ENCODE measurements at places on chromosomes 5 and 9. TPM values are rescaled to one million over a fixed set of nuclear protein-coding genes. Genes with fewer than 3 reads are reported as not detected.

- no peak for DNase-seq
Measured at GRCh38 chr5:176947847-176948246, 48.7 kb upstream of the HK3 start.

Gene ADGRD2
- total RNA-seq, result not detected

GRCh38 chr5:110477911-110478310, 248.6 kb downstream of the TMEM232 start:
- DNase-seq, result no peak

DNA sequence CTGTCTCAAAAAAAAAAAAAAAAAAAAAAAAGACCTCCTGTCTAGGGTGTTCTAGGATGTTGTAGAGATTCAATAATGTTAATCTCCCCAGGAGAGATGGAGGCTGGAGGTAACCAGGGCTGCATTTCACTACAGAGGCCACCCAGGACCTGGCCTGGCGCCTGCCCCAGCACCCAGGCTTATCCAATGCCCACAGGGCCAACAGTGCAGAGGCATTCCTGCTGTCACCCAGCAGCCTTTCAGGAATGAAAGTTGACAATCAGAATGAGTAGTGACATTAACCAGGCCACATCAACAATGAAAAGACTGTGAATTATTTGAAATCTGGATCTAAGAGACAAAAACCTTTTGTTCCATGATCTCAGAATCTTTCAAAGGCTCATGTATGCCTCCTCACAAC, 36.2 kb upstream of the GABRP start:
- DNase-seq, result no peak

Gene LCN10
- total RNA-seq, result 30.5 TPM

Gene GABRA1
- total RNA-seq, result not detected

- DNase-seq, result no peak
Measured at GRCh38 chr9:34628656-34629490, at the start of gene ARID3C. ARID3C (minus strand) TSS chr9:34629066; CDS start chr9:34628014, 1,052 bp downstream.

Gene PCDHA6
- 1.3 TPM for total RNA-seq

DNA sequence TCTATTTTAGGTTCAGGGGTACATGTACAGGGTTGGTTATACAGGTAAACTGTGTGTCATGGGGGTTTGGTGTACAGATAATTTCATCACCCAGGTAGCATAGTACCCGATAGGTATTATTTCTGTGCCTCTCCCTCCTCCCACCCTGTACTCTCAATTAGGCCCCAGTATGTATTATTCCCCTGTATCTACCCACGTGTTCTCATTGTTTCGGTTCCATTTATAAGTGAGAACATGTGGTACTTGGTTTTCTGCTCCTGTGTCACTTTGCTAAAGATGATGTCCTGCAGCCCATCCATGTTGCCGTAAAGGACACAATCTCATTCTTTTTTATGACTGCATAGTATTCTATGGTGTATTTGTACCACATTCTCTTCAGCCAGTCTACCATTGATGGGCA, 96.8 kb upstream of the SLC24A2 start:
- no peak for DNase-seq

DNA sequence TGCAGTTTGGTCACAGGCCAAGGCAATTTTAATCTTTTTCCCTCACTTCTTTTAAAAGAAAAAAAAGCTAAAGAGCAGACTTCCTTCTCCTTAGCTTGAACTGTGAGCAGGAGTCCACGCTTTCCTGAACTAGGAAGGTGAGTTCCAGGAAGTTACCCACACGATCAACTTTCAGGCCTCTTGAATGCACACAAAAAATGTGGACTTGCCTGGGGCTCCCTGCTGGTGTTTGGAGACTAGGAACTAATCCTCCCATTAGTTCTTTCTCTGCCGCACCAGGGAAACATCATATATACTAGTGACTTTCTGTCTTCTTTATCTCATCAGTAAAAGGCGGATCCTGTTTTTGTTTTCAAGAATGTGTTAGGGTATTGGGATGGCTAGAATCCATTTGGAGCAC, 240.0 kb downstream of the GOLPH3 start:
- DNase-seq, result no peak

- DNase-seq, result no peak
Measured at GRCh38 chr9:4016789-4017188, 283.1 kb downstream of the GLIS3 start.

DNA sequence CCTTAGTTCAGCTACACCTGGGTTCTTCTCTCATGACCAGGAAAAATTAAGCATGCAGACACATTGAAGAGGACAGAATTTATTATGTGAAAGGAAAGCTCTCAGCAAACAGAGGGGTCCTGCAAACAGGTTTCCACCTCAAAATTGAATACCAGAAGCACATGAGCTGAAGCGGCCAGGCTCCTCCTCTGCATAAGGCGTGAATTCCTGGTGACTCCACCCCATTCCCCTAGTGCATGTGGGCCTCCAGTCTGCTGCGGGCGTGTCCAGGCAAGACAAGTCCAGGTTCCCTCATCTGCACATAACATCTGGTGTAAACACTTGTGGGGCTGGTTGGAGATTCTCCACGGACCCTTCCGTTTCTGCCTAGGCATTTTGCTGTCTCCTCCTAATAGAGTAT, 1156.4 kb downstream of the FOXD4L5 start:
- no peak for DNase-seq

DNA sequence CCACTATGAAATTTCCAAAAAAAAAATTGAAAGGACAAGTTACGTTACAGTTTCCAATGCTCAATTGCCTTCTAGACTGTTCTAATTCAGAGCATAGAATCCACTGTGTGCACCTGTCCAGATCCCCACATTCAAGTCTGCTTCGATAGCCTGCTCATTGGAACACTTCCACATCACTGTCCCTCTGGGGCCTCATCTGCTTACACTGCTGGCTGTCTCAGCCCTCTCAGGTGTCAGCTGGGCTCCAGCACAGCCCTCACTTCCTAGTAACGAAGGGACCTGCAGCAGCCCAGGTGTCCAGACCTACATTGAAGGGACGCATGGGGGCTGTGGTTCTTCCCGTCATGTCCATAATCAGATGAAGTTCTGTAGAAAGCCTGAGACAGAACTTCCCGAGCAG, 94.3 kb upstream of the EMB start:
- DNase-seq, result no peak

- DNase-seq, result no peak
Measured at GRCh38 chr5:76544268-76544926, 78.8 kb downstream of the F2RL2 start.

- DNase-seq, result no peak
Measured at GRCh38 chr5:112682621-112683061, 55.0 kb upstream of the APC start.

- DNase-seq, result no peak
Measured at GRCh38 chr5:2833556-2833955, 82.1 kb upstream of the IRX2 start.

DNA sequence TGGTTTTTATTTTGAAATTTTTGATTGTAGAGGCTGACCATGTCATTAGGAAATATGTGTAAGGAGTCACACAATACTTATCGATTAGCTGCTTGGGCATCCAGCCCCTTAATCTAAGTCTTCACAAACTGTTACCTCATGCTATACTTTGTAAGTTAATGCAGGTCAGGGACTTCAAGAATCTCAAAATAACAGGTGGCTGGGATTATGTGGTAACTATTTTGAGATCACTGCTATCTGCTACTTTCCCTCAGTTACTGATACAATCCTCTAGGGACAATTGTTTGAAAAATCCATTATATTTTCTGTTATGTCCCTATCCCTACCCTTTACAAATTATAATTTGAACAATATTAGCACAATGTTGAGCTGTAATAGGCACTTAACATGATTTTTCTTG, 21.7 kb downstream of the FTMT start:
- no peak for DNase-seq

GRCh38 chr9:100150214-100150613, 51.2 kb downstream of the INVS start:
- DNase-seq, result no peak

GRCh38 chr5:121378559-121379359, 472.9 kb upstream of the FTMT start:
- DNase-seq, result no peak

Gene SURF2
- total RNA-seq, result 5.9 TPM

Gene PCDHA13
- 0.70 TPM for total RNA-seq

DNA sequence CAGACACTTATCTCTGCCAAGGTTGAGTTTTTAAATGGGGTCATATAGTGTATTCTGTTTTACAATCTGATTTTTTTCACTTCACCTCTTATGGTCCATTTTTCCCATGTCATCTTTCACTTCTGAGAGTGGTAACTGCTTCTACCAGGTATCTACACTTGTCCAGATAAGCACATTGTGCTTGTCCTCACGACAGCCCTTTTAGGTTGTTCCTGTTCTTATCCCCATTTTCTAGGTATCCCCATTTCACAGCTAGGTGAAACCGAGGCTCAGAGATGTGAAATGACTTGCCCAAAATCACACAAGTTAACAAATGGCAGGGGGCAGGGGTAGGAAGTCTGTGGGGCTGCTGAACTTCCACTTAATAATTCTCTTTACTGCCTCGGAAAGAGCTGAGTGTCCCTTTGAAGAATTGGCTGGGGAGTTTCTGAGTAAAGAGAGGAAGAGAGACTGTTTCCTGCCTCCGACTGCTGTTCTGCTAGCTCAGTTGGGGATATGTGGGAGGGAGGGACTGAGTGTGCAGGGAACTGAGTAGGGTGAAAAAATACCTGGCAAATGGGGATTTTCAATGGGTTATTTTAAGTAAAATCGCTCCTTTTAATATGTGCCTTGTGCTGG, 255.4 kb downstream of the GRIA1 start:
- no peak for DNase-seq

Gene GADD45G
- 0.88 TPM for total RNA-seq
